ENCODE measurements at places on chromosomes 2 and 18.

DNA sequence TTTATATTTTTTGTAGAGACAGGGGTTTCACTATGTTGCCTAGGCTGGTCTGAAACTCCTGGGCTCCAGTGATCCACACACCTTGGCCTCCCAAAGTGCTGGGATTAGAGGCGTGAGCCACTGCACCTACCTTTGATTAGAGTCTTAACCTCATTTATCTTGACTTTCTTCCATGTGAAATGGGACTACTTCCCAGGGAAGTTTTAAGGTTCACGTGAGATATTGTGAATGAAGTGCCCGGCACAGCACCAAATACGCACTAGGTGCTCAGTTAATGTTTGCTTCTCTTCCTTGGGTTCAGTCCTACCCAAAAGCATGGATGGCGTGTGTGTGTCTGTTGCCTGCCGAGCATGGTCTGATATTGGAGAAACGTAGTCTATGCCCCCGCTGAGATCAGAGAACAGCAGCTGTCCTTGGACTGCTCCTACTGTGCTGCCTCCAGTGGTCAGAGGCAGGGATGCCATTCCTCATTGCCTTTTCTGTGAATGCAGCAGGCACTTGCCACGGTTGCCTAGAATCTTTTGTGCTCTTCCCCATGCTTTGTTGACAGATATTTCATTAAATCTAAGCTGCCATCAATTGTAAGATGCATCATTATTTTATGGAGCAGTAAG is 12.3 kb upstream of the TFCP2L1 start:
- DNase-seq, result no peak

DNA sequence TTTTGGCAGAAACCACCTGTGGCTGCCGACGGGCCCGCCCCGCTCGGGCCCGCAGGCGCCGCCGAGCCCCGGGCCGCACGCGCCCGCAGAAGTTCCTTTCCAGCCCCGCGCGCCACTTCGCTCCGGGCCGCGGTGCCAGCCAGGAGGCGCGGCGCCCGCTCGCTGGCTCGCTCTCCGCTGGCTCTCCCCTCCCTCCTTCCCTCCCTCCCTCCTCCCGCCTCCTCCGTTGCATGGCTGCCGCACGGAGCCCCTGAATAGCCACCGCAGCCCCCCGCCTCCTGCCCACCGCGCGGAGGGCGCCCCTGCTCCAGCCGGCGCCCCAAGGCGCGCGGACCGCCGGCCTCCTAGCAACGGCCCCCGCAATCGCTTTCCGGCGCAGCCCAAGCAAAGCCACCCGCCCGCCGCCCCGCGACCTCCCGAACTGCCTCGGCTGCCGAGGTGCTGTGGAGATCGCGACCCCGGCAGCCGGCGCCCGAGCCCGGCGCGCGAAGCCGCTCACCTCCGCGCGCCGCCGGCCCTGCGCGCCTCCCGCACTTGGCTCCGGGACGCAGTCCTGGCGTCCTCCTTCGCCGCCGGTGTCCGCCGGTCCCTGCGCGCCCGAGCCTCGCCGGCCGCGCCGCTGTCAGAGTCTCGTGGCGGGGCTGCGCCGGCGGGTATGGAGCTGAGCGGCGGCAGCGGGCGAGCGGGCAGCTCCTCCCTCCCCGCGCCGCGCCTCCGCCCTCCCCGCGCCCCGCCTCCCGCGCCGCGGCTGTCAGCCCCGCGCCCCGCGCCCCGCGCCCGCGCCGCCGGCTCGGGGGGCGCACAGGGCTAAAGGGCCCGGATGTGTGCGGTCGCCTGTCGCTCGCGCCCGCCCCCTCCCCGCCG is at the start of gene ZBTB7C:
Gene ZBTB7C (minus strand): TSS at position 657 of the 864 bp plus-strand sequence.
- DNase-seq, result no peak

- no peak for DNase-seq
These were observed 155.0 kb upstream of the SERTAD2 start for GRCh38 chr2:64808754-64809153.

- DNase-seq, result no peak
These were observed 44.3 kb downstream of the ZNF516 start for GRCh38 chr18:76450452-76451395.

GRCh38 chr2:207337234-207338219 is 171.8 kb upstream of the KLF7 start:
- DNase-seq, result no peak

GRCh38 chr2:235536711-235537110 is 42.9 kb downstream of the AGAP1 start:
- DNase-seq, result no peak

DNA sequence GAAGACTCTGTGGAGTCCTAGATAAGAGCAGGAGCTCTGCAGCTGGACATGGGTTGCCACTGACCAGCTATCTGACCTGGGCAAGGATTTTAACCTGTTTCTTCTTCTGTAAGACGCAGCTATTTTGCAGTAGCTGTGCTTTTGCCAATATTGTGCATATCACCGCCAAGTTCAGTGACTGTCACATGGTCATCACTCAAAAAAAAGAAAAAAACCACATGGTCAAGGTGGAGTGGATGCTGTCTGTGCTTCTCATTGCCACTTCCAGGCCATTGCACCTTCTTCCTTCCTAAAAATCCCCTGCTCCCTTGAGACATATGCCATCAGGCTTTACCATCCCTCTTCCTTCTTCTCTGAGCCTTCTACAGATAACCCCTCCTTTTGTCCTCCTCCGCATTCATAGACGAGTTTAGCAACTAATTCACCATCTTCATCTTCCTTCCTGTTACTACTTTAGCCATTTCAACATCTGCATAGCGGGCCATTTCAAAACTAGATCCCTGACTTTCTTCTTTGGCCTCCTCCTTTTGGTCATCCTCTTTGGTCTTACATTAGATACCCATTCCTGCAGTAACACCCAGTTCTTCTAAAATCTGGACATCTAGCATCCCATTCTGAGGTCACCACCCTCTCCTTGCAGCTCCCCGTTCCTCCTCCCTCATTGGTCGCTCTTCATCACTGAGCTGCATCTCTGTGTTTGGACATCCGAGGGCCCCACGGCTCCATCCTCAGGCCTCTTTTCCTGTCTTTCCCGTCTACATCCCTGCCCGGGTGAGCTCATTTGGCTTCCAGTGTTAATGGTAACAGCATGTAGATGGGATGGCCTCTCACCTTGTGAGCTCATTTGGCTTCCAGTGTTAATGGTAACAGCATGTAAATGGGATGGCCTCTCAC is 17.8 kb downstream of the RNF144A start:
- no peak for DNase-seq

- DNase-seq, result no peak
These were observed 425.3 kb downstream of the MBD2 start for GRCh38 chr18:53799134-53799533.

GRCh38 chr18:23893653-23894052 is 120.9 kb upstream of the TTC39C start:
- DNase-seq, result no peak

DNA sequence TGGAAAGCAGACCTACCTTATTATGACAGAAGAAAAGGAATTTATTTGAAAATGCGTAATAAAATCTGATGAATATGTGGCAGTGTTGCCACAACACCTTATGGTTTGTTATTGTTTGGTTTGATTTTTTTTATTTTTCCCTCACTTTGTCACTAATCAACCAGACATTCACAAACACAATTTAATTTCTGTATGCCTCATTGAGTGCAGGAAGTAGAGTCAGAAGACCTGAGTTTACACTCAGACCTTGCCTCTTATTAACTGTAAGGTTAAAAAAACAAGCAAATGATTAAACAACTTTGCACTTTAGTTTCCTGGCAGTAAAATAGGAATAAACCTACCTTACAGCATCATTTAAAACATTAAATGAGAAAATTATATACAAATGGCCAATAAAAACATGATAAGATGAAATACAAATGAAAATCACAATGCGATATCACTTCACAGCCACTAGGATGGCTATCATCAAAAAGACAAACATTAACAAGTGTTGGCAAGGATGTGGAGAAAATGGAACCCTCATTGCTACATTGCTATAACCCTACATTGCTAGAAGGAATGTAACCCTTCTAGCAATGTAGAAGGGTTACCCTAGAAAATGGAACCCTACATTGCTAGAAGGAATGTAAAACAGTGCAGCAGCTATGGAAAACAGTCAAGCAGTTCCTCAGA is 3.3 kb downstream of the SESTD1 start:
- no peak for DNase-seq

DNA sequence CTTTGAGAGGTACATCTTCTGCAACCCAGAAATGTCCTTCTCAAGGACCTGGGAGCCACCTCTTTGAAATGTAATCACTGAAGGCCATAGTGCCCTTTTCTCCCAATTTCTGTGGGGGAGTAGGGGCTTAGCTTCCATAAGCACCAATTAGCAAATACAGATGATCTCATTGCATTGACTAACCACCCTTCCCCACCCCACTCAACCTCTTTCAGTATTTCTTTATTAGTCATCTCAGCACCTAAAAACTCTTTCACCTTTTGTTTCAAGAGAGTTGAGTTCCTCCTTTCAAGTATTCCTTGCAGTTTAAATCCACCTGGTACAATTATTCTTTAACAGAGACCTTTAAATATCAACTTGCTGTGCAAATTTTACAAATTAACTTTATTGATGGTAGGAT is 1011.8 kb upstream of the CDH2 start:
- no peak for DNase-seq
